ENCODE measurements at places on chromosomes 5 and 9.

GRCh38 chr9:98315551-98316060, 60.2 kb upstream of the TBC1D2 start:
- peak; percentile 79 for DNase-seq

DNA sequence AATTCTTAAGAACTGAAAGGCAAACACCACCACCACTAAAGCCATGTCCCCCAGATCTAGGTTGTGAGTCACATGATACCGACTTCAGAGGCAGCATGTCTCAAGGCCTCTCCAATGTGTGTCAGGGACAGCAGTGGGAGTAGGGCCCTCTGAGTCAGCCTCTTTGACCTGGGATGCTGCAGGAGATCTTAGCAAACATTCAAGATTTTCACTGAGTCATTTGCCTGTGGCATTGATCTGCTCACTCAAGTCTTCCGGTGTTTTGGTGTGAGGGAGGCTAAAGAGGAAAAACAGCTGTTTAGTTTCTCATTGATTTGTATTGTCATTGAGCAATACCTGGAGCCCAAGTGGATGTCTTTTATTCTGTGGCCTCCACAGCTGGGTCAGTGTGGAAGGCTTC, 36.1 kb downstream of the TMC1 start:
- no peak for DNase-seq

- DNase-seq = no peak
These were observed 220.7 kb downstream of the SPOCK1 start for GRCh38 chr5:137278476-137278875.

GRCh38 chr5:141913560-141914198, 10.0 kb upstream of the DELE1 start:
- DNase-seq = no peak

DNA sequence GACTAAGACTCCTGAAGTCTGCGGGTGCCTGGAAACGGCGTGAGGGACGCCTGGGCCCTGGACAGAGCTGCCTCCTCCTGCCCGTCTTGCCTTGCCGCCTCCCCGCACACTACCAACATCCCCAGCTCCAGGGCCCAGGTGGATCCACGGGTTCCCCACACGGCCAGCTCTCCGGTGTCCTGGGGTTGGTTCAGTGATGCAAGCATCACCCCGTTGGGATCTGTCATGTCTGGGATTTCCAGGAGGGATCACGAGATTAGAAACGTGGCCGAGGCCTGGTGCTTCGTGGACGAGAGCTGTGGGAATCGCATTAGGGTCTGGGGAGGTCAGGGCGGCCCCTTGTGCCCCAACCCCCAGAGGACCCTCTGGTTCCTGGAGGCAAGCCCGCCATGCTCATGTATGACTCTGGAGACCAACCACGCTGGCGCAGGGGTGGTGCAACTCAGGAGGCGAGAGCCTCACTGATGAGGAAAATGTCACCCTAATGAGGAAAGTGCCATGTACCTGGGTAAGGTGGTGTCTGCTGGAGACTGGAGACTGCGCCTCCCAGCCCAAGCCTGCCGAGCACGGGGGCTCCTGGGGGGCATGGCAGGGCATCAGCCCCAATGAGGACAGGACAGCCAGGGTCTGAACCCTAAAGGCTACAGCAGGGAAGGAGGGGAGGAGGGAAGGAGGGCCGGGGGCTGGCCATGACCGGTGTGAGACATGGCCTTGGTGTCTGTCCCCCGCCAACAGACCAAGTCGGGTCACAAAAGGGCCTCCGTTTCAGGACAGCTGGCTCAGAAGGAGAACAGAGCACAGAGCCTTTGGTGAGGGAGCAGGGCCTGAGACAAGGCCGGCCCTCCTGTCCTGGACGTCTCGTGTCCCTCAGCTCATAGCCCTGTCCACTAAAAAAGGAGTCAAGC, 31.9 kb upstream of the SLC6A19 start:
- no peak for DNase-seq

GRCh38 chr5:175195698-175196656, 248.0 kb downstream of the DRD1 start:
- no peak for DNase-seq

GRCh38 chr5:73897893-73898292, 271.9 kb downstream of the ARHGEF28 start:
- DNase-seq = no peak

DNA sequence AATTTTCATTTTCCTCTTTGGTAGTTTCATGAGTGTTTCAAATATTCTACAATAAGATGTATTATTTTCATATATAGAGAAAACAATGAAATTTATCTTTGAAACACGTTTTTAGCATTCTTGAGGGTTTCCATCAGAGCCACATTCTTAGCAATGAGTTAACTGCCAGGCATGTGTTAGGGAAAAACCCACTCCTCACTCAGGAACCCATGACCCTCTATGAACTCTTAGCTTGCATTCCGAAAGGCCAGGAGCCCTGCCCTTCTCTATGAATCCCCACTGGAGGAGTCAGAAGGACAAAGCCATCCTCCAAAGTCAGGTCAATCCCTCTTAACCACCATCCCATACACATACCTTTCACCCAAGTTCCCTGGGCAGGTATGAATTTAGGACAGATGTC, 57.5 kb downstream of the ADAMTS12 start:
- no peak for DNase-seq

DNA sequence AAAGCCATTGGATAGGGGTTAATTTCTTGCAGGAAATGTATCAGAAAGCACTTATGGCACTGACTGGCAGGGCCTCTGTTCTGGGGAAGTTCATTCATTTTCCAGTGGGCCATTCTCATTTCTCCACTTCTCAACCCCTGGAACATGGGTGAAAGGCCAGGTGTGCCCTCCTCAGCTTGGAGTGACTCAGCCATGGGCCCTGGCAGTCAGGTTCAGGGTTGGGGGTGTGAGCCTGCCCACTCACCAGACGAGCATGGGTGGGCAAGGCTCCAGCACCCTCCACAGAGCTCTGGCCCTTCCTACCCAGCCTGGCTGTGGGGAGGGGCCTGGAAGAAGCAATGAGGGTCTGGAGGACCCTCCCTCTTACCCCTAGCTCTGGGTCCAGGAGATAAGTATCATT, 174.4 kb downstream of the HSPA4 start:
- peak; percentile 14 for DNase-seq

DNA sequence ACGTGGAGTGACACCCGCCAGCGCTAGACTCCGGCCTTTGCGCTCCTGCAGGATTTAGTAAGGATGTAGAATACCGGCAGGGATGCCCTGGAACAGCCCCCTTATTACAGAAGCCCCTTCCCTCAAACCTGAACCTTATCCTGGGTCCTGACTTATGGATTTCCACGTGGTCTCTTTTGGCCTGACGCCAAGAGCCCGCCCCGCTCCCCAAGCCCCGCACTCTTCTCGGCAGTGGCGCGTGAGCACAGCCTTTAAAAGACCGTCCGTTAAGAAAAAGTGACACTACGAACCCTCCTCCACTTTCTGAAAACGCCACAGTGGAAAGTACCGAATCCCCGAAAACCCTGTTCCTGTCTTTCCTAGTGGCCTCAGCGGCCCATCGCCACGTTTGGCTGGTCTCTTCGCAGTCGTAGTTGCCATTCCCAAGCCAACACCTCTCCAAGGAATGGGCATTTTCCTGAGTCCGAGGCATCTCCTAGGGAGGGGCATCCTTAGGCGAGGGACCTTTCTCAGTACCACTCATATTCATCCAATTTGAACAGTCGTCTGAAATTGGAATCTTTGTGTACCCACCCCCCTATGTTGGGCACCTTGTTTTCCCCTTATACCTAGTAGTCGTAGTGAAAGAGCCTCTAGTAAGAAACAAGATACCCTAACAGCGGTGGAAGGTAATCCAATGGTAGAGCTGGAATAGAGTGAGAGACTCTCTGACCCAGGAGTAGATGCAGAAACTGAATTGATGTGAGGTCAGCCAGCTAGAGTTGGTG, 732 bp upstream of the MCIDAS start:
- no peak for DNase-seq
